Stimulated activated CD8-positive, alpha-beta memory T cell treated with anti-CD3 and anti-CD28 coated beads, Interleukin-12 subunit alpha, Interleukin-12 subunit beta, amount 100 ng/mL, for 4 hours (primary cell): ENCODE measurements at places on chromosomes 7 and 10.

DNA sequence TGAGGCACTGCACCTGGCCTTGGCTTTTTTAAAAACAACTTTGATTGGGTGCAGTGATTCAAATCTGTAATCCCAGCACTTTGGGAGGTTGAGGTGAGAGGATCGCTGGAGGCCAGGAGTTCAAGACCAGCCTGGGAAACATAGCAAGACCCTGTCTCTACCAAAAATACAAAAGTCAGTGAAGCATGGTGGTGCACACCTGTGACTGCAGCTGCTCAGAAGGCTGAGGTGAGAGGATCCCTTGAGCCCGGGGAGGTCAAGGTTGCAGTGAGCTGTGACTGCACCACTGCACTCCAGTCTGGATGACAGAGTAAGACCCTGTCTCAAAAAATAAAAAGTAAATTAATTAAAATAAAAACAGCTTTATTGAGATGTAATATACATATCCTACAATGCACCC lies 84.9 kb downstream of the NPTX2 start:
- DNase-seq = no peak

DNA sequence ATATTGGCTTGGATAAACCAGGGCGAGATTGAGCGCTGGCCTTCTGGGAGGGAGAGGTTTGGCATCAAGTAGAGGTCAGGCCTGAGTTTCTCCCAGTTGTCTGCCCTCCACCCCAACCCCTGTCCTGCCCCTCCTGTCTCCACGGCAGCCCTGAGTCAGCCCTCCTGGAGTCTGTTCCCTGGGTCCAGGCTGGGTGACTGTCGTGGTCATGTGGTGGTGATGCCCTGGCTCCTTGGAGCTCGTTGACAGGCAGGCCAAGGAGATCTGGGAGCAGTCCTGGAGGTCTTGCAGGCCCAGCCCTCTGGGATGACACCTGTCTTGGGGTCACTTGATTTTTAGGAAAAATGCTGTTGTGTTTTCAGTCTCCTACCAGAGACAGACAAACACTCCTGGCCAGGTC lies 53.6 kb upstream of the PODXL start:
- DNase-seq = no peak

GRCh38 chr7:41608447-41608846 lies 94.4 kb downstream of the INHBA start:
- DNase-seq = no peak

- no peak for DNase-seq
Measured at GRCh38 chr10:44935201-44935965, 24.2 kb upstream of the RASSF4 start.

DNA sequence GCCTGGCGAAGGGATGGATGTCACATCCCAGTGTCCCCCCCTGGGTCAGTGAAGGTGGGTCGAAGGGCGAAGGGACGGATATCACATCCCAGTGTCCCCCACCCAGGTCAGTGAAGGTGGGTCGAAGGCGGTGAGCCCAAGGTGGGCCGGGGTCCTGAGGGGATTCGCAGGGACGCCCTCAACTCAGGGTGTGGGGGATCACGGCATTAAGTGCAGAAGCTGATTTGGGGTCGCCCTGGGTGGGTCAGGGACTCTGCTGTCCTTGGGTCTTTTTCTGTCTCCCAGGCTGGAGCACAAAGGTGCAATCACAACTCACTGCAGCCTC lies 21.9 kb downstream of the ADAP1 start:
- DNase-seq = no peak

GRCh38 chr7:7327423-7327822 lies 145.1 kb downstream of the C1GALT1 start:
- DNase-seq = no peak

DNA sequence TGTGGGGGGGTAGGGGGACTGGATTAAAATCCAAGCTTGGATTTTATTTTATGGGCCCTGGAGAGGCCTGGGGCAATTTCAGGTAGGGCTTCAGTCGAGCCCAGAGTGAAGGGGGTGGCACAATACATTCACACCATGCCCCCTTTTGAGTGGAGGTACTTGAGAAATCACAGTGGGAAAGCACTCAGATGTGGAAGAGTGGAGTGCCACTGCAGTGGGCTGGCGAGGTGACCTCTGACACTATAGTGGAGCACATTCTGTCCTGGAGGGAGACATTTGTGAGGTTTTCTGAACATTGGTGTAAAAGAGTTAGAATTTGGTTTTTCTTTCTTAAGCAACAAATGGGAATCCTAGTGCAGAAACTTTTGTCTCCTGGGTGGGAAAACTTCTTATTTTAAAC lies 143.2 kb downstream of the WNT2 start:
- DNase-seq = no peak

GRCh38 chr10:89643431-89643811 lies 1.6 kb downstream of the PANK1 start:
- no peak for DNase-seq

DNA sequence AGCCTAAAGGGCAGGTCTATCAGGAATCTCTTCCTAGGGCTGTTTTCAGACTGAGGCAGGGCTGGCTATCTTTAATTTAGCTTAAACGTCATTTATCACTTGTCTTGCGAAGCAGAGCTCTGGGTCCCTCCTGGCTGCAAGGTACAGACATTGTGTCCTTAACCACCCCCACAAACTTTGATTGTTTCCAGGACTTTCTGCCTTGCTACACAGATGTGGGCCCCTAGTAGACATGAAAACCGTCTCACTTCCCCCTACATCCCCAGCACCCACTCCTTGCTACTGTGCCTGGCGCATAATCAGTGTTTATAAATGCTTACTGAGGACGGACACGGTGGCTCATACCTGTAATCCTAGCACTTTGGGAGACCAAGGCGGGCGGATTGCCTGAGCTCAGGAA lies 54.5 kb downstream of the PIP4K2A start:
- no peak for DNase-seq

- no peak for DNase-seq
Measured at GRCh38 chr7:123749537-123749857, 694 bp upstream of the WASL start.

GRCh38 chr7:104431930-104432329 lies 103.5 kb downstream of the LHFPL3 start:
- DNase-seq = no peak

DNA sequence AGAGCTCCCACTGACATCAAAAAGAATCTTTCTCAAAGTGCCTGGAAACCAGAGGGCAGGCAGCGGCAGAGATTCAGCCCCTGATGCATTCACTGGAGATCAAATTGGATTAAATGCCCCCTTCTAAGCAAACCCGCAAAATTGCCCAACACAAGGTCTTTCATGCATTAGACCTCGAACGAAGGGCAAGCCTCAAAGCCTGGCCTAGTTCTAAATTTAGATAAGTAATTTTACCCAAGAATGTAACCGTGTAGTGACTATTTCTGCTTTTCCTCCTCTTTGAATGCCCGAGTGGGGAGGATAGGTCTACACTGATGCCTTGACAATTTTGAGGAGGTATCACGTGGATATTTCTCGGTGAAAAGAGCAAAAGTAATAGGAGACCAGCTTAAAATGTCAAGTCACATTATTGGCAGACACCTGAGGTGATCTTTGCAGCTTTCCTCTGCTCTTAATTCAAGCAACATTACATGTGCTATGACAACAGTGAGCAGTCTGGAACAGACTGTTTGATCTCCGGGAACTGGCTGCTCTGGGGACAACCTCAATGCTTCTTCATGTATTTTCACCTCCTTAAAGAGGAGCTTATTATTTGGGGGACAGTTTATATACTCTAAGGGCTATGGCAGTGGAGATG lies 1263.5 kb upstream of the AUTS2 start:
- no peak for DNase-seq

DNA sequence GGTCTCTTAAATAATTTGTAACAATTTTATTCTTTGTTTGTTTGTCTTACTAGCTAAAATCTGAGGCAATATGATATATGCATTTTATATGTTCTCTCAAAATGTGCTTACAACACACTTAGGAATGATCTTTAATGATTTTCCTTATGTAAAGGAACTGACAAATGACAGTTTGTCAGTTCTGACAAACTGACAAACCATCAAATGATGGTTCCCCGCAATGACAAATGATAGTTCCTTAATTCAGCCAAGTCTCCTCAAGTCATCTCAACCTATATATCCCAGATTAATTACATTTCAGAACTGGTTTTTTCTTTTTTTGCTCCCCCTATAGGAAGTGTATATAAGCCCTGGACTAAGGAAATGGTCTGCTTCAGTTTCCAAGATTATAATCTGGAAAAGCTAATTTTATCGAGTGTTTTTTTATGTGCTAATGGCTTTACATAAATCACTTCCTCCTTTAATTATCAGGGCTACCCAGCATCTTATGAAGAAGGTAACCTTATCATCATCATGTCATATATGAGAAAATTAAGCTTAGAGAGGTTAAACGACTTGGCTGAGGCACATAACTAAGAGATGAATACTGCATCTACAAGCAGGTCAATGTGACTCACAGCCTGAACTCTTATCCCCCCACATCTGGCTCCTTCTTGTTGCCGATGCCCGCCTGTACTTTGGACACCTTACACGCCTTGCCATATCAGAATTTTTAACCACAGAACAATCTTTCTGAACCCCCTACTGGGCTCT lies 75.1 kb downstream of the RELN start:
- no peak for DNase-seq

GRCh38 chr10:62900829-62901571 lies 84.8 kb upstream of the EGR2 start:
- DNase-seq = no peak

- DNase-seq = no peak
Measured at GRCh38 chr10:53601260-53601875, 828.8 kb upstream of the MBL2 start.

- peak; percentile 94 for DNase-seq
Measured at GRCh38 chr10:75234017-75234682, 1.6 kb downstream of the COMTD1 start.

GRCh38 chr7:131242123-131242650 lies 85.5 kb upstream of the MKLN1 start:
- no peak for DNase-seq

GRCh38 chr10:124674768-124675222 lies 69.4 kb downstream of the FAM53B start:
- no peak for DNase-seq

- DNase-seq = no peak
Measured at GRCh38 chr7:142804728-142805207, 34.0 kb downstream of the PRSS2 start.

GRCh38 chr10:32923134-32923533 lies 34.9 kb downstream of the ITGB1 start:
- DNase-seq = no peak

DNA sequence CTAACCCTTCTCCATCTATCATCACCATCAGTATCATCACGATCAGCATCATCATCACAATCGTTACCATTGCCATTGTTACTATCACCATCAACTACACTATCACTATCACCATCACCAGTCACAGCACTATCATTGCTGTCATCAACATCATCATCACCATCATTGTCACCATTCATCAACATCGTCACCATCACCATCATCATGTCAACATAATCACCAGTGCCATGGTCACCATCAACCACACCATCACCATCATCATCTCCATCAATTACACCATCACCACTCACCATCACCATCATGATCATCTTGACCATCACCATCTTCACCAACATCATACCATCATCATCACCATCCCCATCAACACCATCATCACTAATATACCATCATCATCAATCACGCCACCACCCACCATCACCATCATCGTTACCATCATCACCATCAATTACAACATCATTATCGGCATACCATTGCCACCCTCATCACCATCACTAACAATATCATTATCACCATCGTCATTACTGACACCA lies 66.5 kb downstream of the TNS3 start:
- no peak for DNase-seq

DNA sequence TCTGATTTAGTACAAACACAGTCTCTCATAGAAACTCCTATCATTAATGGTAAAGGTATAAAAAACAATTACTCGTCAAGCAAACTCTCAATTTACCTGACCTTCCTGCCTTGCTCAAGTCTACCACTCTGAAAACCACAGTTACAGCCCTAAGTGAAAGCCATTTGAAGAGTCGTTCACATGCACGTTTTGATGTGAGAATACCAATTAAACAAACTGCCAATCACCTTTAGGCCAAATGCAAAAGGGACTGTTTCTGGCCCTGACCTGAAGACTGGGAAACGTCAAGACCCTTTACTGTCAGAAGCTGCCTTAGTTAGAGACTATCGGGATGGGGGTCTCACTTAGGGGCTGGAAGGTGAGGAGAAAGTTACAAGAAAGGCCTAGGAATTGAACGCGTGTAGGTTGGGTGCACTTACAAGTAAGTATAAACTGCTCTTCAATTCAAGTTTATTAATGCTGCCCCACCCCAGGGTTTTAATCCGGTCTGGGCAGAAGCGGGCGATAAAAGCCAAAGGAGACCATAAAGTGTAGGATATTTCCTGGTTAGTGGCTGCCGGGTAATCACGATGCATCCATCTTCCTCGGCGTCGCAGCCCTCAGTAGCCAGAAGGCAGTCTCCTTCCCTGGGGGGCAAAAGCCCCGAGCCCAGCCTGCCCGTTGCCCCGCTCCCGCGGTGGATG lies 935 bp downstream of the TM9SF3 start:
- no peak for DNase-seq
